DND-41 (cell line): ENCODE measurements at places on chromosomes 1 and 21.

GRCh38 chr1:231272173-231272572 lies 31.2 kb downstream of the GNPAT start:
- no peak for DNase-seq

- DNase-seq: no peak
Measured at GRCh38 chr1:18004278-18004677, 103.3 kb upstream of the IGSF21 start.

DNA sequence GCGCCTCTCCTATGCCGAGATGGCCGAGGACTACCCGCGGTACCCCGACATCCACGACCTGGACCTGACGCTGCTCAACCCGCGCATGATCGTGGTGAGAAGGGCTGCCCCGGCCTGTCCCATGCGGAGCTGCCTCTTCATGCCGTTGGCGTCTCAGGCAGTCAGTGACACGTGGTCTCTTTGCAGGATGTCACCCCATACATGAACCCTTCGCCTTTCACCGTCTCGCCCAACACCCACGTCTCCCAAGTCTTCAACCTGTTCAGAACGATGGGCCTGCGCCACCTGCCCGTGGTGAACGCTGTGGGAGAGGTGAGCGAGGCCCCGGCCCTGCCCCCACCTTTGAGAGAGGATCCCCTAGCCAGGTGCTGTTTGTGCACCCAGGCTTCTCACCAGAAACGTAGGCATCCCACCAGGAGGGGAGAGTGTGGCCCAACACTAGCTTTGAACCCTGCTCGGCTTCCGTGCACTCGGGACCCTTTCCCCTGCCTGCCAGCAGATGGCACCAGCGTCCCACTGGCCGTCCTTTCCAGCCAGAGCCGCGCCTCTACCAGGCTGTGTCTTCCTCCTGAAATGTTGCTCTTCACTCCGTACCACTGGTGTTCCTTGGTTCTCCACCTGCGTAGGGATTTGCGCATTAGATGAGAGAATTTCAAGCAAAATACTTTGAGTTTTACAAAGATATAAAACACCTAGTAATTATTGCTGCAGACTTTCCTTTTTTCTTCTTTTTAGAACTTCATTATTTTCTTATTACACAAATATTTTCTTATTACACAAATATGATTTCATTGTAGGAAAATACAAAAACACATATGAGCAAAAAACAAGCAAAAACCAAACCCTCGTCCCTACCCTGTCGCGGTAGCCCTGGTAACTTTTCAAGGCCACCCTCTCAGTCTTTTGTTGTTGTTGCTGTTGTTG lies 9.0 kb downstream of the NPPA start:
- peak; percentile 78 for DNase-seq

DNA sequence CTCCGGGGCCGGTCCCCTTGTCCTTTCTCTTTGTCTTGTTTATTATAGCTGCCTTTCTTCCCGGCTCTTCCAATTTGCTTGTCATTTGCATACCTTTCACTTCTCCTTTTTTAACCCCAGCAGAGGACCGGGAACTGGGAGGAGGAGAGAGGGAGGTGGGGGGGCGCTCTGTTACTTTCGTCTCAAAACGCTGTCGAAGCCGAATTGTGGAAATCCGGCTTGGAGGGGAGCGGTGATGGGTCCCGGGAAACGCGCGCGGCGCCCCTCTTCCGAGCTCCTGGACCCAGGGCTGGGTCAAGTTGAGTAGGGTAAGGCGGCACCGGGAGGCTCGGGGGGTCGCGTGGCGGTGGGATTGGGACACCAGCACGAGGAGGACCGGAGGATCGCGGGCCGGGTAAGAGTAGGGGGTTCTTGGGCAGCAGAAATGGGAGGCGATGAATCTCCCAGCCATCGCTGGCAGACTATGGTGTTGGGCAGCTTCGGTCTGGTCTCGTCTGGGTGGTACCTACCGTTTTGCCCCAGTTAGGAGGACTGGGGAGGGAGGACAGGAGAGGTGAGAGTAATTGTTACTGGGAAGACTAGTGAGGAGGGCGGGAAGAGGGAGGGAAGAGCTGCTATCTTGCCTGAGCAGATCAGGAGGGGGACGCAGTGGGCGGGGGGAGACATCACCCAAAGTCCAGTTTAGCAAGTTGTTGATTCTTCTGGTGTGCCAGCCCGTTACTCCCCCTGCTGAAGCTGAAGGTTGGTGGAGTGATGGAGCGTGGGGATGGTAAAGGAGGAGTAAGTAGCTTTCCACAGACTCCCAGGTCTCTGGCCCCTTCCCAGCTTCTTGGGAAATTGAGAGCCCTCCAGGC lies 1.5 kb downstream of the PROX1 start:
- DNase-seq: no peak

DNA sequence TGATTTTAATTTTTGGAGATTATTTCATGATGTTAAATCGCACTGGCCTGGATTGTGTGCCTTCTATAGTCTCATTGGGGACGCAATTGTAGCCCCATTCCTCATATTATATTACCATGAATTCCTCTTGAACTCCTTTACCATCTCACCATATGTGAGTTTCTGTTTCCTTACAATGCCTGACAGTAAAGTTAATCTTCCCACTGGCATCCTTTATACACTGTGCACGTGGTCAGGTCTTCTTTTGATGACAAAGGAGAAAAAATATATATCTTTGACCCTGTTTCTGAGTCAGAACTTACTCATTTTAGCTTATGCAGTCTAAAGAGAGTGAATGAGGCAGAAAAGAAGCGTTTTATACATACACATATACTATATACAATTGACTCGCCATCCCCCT lies 774 bp upstream of the ABL2 start:
- DNase-seq: no peak

DNA sequence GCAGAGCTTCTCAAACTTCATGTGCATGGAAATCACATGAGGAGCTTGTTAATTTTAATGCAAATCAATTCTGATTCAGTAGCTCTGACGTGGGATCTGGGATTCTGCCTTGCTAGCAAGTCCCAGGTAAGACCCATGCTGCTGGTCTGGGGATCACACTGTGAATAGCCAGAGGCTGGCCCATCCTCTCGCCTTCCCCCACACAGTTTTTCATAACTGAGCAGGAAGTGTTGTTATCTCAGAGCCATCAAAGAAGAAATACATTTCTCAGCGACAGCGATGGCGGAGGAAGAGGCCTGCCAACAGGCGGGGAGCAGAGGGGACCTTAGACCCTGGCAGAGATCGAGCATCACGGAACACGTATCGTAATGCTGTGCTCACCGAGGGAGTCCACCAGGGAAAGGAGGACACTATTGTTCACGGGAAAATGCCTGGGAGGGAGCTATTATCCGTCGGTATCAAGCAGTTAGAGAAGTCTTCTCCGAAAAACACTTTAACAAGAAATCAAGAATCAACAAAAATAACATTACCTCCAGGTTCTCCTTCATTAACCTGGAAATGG lies 268.9 kb upstream of the TMEM51 start:
- peak; percentile 5 for DNase-seq

- no peak for DNase-seq
Measured at GRCh38 chr21:41160036-41160435, 7.9 kb upstream of the BACE2 start.

- DNase-seq: no peak
Measured at GRCh38 chr1:173269490-173270230, 62.5 kb upstream of the TNFSF4 start.

DNA sequence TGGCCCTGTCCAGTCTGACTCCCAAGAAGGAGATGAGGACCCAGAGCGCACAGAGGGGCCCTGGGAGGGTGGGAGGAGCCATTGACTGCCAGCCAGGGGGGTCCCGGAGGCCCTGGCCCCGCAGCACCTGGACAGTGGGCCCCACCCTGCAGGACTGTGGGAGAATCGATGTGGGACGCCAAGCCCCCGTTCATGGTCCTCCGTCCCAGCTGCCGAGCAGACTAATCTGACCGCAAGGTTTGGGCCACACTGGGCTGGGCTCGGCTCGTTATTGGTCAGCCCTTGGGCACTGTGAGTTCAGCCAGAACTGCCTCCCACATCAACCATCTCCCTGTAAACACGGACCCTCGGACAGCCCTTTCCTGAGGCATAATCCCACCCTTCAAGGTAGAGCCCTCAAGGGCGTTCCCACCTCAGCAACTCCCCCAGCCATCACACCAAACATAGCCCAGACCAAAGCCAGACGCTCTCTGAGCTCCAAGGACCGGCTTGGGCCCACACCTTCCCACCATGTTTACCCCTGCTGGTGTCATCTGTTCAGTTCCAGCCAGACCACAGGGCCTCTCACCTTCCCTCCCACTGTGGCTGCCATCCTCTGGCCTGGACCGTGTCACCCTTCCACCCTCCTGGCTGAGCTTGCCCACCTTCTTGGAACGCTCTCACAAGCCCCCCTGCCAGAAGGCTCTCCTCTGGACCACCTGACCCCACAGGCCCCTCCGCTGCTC lies 16.2 kb upstream of the POFUT2 start:
- DNase-seq: no peak

DNA sequence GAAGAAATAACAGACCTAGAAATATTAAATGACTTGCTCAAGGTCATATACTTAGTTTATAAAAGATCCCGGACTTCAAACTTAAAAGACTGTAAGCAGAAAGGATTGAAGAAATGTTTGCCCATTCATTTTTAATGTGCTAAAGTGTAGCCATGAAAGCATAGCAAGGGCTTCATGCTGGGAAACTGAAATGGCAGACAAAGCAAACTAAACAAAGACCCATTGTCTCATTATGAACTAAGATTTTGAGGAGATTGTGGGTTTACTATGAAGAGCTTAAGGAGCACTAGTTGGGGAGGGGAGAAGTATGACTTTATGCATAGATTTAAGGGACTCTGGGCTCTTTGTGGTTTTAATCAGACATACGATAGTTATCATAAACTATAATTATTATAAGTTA lies 26.3 kb downstream of the ADAMTS1 start:
- no peak for DNase-seq

- no peak for DNase-seq
Measured at GRCh38 chr1:199403531-199404116, 623.9 kb upstream of the NR5A2 start.

- DNase-seq: no peak
Measured at GRCh38 chr1:170721621-170722020, 57.7 kb downstream of the PRRX1 start.

DNA sequence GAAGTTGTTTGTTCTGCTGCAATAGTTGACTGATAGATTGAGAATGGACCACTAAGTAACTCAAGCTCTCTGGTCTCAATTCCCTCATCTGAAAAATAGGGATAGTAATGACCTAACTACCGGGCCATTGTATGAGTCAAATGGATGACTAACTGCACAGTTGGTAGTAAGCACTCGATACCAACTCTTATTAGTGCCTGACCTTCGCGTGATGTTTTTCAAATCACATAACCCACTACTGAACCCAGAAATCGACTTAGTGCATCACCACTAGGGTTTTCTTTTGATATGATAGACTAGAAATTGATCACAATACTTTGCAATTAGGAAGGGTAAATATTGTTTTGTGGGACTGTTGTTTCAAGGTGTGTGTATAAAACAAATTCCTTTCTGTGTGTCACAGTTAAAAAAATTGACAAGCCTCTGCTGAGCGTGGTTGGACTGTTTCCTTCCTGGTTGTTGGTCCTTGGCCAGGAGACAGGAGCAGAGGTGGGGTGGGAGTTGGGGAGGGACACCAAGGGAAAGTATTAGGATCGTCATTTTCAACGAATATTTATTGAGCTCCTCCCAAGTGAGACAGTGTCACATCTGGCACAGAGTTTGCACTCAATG lies 54.0 kb upstream of the LRP8 start:
- DNase-seq: no peak

GRCh38 chr21:45050345-45050796 lies 24.0 kb upstream of the ADARB1 start:
- no peak for DNase-seq

GRCh38 chr1:245516284-245516759 lies 361.5 kb downstream of the KIF26B start:
- DNase-seq: no peak

DNA sequence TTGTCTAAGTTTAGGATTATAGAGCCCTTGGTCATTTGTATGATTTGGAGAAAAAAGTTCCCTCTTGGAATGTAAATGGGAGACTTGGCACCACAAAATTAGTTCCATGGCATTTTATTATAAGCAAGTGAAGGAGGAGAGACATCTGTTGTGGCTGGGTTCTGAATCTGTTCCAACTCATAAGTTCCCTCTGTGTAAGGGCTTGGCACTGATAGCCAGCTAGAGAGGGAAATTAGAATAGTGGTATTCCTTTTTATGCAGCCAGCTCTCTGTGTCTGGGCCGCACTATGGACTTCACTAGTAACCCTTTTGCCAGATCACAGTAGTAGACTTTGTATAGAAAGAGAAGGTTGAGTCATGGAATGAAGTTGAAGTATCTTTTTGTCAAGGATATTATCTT lies 31.1 kb downstream of the GNAI3 start:
- DNase-seq: no peak

DNA sequence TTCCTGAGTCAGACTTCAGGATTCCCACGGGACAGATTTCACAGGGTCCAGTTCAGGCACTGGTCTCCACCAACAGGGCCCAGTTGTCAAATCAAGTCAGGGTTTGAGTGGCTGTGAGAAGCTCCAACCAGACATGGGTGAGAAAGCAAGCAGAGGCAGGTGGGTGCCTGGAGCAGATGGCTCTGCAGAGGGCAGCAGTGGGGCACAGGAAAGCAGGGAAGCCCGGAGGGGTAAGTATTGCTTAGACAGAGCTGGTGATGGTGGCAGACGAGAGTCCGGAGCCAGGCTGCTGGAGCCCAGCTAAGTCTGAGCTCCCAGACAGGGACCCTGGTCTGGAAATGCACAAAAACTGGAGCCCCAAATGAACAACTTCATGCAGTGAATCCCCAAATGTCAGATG lies 40.4 kb downstream of the RIMS3 start:
- peak; percentile 23 for DNase-seq

GRCh38 chr1:226466296-226466695 lies 58.4 kb upstream of the PARP1 start:
- DNase-seq: no peak

GRCh38 chr1:180498594-180498993 lies 3.8 kb downstream of the ACBD6 start:
- no peak for DNase-seq

DNA sequence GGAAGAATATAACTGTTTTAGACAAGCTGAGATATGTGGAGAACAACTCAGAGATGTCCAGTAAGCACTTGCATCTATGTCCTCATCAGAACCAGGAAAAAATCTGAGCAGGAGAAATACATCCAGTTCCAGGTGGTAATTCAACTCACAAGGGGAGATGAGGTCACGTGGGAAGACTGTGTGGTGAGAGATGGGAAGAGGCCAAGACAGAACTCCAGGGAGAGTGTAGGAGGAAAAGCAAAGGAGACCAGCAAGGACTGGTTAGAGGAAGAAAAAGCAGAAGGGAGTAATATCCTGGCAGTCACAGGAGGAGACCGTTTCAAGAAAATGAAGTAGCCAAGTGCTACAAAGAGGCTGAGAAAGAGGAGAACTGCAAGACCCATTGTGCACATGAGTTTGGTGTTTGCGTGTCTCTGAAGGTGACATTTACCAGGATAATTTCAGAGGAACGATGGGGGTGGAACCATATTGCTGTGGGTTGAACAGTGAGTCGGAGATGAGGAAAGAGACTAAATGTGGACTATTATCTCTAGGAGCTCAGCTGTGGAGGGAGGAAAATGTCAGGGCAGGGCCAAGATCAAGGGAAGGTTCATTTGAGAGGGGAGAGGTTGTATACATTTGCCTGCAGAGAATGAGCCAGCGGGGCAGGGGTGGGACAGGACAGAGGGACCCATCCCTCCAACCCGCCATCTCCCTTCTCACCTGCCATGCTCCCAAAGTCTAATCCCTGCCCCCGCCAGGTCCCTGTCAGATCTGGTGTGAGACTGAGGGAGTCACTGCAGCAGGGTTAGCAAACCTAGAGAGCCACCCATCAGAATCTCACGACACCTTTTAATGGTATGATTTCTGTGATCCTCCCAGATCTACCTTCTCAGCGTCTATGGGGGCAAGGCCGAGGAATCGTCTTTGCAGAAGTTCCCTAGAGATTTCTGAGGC lies 24.9 kb downstream of the SUSD4 start:
- no peak for DNase-seq
